DMS53 (cell line): ENCODE measurements at places on chromosomes 4 and X.

GRCh38 chrX:105017641-105018040, 202.9 kb downstream of the TEX13A start:
- no peak for DNase-seq

GRCh38 chr4:144787365-144788258, 141.7 kb downstream of the HHIP start:
- peak; percentile 54 for DNase-seq

- peak; percentile 73 for DNase-seq
These were observed 2.5 kb upstream of the RS1 start for GRCh38 chrX:18674417-18674787.

DNA sequence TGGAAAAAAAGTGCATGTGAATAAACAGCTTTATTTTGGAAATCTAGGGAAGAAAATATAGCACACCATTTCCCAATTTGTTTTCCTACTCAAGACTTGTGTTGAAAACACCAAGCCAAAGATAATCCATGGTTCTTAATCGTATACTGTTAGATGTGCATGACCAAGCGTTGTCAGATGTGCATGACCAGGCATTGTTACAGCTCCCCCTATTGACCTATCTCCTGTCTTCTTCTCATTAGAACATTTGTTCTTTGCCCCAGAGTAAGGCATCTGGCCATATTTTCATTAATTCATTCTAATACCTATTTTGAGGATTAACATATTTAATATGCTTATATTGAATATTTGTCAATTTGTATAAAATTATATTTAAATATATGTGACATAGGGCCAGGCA, 14.4 kb upstream of the VCX start:
- DNase-seq: peak; percentile 43

DNA sequence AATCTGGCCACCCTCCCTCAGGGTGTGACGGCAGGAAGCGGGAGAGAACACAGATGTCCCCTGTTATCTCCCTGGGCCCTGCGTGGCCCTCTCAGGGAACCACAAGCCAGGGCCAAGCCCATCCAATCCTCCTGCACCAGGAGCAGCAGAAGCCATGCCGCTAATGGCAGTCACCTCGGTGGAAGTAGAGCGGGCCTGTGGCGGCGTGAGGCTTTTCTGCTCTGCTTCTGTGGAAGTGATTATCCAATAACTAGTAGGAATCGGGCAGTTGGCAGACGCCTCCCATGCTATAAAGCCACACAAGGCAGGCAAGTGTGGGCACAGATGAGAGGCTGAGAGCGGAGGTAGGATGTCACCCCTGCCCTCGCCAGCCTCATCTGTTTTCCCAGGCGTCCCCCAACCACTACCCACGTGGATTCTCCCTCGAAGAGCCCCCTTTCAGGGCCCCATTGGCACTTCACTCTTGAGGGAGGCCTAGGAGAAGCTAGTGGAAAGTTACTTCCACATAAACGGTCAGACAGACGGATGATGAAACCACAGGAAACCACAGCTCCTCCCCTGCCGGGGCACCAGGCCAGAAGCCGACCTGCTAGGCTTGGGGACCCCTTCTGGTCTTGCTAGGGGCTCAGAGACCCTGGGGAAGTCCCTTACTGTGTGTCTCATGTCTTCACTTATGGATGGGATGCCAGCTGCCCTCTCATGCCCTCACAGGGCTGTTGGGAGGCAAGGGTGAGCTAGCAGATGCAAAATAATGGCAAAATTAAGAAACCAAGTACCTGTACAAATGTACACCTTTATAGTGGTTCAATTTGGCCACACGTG, 18.8 kb upstream of the TMSB4X start:
- peak; percentile 3 for DNase-seq

GRCh38 chrX:122026665-122027064, 979.3 kb downstream of the GLUD2 start:
- peak; percentile 75 for DNase-seq

DNA sequence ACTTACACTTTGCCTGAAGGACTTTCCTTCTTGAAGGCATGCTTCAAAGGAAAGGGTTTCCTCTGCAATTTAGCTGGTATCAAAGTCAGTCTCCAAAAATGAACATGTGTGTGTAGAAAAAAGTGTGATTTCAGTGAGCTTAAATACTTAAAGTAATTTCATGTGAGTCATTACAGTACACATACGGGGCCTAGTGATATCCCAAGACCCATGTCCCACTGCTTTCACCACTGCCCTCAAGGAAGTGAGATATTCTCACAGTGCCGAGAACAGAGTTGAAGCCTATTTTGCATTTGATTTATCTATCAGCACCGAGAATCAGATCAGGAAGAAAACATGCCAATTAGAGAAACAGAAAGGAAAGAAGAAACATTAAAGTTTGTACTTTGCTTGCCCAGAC, 61.0 kb downstream of the CHST7 start:
- no peak for DNase-seq

- peak; percentile 91 for DNase-seq
These were observed 5.0 kb upstream of the NSD2 start for GRCh38 chr4:1866189-1866661.

- peak; percentile 8 for DNase-seq
These were observed 27.2 kb upstream of the C4orf17 start for GRCh38 chr4:99483636-99484035.

DNA sequence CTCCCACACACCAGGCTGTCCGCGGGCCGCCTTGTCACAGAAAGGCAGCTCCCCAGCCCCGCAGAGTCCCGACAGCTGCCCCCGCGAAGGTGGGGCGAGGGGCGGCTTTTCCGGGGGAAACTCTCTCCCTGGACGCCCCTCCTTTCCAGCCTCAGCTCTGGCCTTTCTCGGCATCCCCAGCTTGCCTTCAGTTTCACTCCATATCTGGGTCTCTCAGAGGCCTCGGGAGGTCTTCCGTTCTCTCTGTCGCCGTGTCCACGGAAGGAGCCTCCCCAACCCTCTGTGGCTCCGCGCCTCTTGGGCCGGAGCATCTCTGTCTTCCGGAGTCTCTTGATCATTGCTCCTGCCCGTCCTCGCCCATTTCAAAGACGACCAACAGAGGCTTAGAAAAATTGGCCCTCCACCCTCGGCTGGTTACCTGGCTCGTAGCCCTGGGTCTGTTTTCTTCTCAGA, 6.1 kb upstream of the MSX1 start:
- DNase-seq: peak; percentile 48

DNA sequence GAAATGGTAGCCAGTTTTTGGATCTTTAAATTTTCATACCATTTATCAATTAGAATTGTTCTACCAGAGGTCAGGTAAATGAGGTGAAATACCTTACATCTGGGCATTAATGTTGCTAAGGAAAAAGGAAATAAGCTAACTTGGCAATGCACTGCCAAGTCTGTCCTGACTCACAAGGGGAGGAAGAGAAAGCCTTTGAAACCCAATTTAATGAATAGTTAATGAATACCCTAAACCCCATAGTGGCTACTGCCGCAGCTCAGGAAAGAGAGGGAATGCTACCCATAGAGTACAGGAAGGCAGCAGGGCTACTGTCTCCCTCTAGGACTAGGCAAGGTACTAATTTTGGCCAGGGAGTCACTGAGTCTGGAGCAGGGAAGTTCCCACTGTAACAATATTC, 16.8 kb upstream of the DHX15 start:
- DNase-seq: no peak

GRCh38 chrX:74234818-74235217, 69.2 kb upstream of the ZCCHC13 start:
- DNase-seq: peak; percentile 24

DNA sequence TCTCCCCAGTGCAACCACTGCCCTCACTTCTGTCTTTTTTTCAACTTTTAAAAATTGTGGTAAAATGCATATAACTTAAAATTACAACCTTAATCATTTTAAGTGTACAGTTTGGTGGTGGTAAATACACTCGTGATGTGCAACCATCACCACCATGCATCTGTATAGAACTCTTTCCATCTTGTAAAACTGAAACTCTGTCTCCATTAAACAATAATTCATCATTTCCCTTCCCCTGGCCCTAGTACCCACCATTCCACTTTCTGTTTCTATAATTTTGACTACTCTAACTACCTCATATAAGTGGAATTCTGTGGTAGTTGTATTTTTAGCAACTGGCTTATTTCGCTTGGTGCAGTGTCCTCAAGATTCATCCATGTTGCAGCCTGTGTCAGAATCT, 6.8 kb upstream of the CTBP1 start:
- no peak for DNase-seq

- no peak for DNase-seq
These were observed 57.1 kb downstream of the TMEM131L start for GRCh38 chr4:153523164-153523796.

GRCh38 chrX:108734426-108734825, 1.9 kb downstream of the IRS4 start:
- DNase-seq: no peak

GRCh38 chr4:38598489-38598888, 65.5 kb upstream of the KLF3 start:
- DNase-seq: no peak

DNA sequence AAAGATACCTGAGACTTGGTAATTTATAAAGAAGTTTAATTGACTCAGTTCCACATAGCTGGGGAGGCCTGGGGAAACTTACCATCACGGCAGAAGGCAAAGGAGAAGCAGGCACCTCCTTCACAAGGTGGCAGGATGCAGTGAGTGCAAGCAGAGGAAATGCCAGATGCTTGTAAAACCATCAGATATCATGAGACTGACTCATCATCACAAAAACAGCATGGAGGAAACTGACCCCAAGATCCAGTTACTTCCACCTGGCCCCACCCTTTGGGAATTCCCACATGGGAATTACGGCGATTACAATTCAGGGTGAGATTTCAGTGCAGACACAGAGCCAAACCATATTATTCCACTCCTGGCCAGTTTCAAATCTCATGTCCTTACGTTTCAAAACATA, 514.7 kb upstream of the SPANXN1 start:
- no peak for DNase-seq
